ENCODE measurements at places on chromosomes 6 and 20.

GRCh38 chr6:69732045-69732444 lies 64.8 kb downstream of the LMBRD1 start:
- no peak for DNase-seq

DNA sequence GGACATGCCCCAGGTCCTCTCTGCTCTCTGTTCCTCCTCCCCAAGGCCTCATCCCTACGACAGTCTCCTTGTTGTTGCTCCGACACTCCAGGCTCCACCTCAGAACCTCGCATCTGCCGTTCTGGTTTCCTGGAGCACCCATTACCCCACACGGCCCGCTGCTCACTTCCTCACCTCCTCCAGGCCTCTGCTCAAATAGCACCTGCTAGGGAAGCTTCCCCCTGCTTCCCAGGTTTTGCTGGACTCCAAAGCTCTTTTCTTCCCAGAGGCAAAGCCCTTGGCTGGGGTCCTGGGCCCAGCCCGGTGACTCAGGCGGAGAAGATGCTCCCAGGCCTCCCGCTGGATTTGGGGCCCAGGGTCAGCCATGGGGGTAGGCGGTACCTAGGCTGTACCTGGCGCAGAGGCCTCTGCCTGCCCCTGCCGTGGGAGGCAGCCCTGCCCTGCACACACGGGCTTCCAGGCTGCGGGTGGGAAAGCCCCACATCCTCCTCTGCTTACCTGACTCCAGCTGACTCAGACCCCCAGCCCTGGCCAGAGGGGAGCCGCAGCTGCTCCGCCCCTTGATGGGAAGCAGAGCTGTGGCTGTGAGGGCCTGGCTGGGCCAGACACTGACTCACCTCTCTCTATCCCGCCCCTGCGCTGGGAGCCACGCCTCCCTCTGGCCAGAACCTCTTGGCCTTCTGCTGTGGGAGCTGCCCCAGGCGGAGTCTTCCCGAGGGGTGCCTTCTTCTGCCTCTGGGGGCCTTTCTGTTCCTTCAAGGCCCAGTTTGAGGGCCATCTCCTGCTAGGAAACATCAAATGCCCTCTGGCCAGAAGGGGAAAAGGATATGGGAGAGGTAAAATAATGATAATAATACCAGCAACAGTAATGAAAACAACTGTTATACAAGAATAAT lies 130.5 kb downstream of the CEBPB start:
- peak; percentile 94 for DNase-seq

DNA sequence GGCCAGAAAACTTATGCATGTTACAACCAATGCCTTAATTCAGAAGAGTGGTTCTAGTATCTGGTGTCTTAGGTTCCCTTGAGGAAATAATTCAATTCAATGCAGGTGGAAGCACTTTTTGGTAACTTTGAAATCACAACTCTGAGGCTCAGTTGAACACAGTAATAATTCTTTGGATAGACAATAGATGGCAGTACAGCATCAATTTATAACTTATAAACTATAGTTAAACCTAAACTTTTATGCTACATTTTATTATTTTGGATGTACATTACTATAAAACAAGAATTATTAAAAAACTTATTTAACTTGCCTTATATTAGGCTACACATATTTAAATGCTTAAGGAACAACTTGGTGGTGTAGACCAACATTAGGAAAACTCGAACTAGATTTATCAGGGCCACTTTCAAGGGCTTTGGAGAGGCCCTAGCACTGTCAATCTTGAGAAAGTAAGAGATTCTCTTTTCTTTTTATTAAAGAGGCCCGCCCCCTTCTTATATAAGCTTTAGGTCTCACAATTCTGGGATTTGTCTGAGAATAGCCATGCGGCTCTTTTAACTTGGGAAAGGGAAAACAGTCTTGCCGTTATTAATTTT lies 85.9 kb downstream of the CRYBG1 start:
- DNase-seq = no peak

DNA sequence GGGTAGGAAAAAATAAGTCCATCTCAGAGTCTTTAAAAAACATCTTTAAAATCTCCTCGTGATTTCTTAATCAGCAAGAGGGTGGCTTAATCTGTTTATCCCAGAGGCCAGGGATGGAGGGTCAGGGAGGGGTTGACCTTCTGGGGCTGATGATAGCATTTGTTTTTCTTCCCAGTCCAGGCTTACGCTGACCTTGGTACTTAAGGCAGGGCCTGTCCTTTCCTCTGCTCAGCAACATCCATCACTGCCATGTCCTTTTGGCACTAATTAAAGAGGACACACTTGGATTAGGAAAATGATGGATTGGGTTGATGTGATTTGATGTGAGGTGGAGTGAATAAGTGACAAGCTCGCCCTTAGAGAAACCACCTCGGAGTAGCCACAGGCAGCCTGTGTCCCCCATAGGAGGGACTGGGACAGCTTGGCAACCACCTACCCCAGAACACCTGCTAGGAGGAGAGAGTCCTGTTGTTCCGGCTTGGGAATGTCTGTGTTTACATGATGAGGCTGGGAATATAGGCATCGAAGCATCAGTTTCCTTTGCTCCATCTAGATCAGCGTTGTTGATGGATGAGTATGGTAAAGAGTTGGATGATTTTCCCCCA lies 44.2 kb downstream of the PHACTR3 start:
- DNase-seq = no peak

- peak; percentile 37 for DNase-seq
Measured at GRCh38 chr6:169723991-169724493, 258 bp downstream of the PHF10 start.

DNA sequence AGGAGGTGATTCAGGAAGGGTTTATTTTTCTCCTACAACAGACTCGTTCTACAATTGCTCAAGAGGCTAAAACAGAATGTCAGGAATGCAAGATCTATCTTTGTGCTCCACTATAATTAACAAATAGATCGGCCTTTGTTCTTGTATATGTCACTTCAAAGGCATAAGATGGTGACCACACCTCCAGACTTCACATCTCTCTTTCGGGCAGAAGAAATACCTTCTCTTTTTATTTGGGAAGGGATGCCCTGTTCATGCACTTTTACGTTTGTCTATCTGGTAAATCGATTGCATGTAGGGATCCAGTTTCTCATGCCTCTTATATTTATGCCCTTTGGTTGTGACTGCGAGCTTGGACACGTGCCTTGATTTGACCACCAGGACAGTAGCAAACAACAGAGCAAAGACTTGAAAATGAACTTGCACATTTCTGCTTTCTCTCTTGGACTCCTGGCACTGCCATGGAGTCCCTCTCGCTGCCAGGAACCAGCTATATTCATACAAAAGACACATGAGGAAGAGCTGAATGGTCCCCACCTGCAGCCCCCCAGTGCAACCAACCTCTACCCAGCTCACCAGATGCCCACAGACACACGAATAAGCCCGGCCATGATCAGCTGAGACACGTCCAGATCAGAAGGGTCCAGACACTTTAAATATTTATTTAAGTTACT lies 219.8 kb upstream of the STXBP5 start:
- DNase-seq = no peak

- DNase-seq = no peak
Measured at GRCh38 chr6:37943436-37944058, 124.0 kb downstream of the ZFAND3 start.

DNA sequence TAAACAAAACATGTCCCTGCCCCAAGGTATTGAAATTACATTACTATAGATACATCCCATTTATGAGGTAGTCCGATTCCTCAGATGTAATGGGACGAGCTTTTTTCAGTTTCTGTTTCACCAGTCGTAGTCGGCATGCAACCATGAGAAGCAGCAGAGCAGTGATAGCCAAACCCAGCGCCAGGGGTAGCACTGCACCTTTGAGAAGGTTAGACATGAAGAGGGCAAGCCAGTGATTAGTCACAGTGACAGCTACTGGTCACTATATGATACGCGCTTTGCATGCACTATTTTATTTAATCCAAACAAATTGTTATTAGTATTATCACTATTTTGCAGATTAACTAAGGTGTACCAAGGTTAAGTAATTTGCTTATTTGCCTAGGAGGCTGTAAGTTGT lies 43.7 kb downstream of the LRP11 start:
- DNase-seq = no peak

GRCh38 chr20:20271271-20271670 lies 96.6 kb upstream of the INSM1 start:
- no peak for DNase-seq

DNA sequence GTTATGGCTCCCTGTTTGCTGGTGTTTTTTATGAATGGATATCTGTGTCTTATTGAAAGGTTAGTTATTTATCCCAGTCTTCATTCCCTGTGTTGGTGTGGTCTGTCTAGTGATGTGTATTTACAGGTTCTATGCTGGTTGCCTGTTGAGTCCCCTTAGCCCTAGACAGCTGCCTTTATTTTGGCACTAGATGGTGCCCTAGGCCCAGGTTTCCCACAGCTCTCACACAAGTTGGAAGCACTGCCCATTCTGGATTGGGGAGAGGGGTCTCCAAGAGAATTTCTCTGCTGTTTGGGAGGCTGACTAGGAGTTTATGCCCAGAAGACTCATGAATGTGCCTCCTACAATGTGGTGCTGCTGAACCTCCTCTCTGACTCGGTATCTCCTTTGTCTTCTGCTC lies 12.4 kb downstream of the GRM1 start:
- no peak for DNase-seq

DNA sequence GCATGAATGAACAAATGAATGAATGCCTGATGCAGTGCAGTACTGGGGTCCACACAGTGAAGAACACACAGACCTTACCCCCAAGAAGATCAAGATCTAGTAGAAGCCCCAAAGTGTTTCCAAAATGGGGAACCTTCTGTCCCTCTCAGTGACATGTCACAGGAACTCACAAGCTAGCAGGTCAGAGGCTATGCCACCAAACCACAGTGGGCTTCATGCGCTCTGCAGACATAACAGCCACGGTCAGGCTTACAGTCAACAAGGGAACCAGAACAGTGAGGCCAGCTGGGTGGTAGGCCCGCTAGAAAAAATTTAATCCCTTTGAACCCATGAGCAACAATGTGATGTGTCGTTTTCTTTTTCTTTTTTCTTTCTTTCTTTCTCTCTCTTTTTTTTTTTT lies 20.2 kb upstream of the ARFGEF2 start:
- no peak for DNase-seq

GRCh38 chr6:123520217-123520616 lies 116.5 kb downstream of the TRDN start:
- no peak for DNase-seq

DNA sequence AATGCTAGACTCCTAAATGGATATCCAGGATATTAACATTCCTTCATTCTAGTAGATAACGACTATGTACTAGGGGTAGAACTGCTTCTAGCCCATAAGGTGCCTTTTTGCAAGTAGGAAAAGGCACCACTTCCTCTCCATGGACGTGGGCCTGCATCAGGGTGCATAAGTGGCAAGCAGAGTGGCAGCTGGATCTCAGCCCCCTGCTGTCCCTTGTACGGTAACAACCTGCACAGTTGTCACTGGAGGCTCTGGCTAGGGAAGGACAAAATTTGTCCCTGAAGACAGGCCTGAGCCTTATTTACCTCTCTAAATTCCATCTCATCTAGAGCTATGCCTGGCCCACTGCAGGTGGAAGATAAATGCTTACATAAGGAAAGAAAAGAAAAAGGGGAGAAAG lies 42.5 kb upstream of the SAYSD1 start:
- DNase-seq = no peak

- no peak for DNase-seq
Measured at GRCh38 chr6:143332153-143332845, 118.2 kb downstream of the ADAT2 start.

- no peak for DNase-seq
Measured at GRCh38 chr20:38412877-38413577, 22.1 kb downstream of the SNHG17 start.

GRCh38 chr20:32538526-32538939 lies 46.6 kb downstream of the NOL4L start:
- DNase-seq = no peak

DNA sequence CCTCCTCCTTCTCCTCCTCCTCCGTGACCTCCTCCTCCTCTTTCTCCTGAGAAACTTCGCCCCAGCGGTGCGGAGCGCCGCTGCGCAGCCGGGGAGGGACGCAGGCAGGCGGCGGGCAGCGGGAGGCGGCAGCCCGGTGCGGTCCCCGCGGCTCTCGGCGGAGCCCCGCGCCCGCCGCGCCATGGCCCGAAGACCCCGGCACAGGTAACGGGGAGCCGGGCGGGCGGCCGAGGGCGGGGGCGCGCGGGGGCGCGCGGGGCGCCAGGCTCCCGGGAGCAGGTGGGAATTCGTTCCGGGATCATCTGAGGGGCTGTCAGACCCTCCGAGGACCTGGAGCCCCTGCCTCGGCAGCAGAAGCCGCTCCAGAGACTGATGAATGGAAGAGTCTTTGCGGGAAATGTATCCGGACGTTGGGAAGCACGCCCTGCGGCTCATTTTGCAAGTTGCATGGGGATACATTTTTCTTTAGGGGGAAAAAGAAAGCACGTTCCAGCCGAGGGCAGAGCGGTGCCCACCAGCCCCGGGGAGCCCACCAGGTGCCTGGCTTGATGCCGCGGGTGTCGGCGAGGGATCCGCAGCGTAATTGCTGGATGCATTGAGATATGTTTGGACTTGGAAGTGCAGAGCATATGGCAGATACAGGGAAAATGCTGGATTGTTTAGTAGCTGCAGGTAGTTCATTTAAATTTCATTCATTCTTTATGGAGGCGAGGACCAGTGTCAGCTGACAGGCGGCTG lies 394 bp downstream of the MYB start:
- DNase-seq = peak; percentile 24

DNA sequence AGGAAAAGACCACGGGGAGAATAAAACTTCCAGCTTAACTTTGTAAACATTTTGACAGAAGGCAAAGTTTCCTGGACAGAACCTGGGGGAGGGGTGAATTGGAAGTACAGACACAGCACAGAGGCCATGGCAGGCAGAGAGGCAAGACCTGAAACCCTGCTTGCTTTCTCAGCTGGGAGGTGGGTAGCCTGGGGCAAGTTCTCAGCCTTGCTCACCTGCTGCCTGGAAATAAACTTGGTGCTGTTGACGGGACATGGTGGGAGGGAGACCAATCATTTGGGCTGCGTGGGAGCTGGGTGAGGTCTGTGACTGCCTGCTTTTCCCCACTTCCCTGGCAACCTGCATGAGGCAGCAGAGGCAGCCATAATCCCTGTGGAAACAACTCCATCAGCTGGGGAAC lies 221.3 kb downstream of the MOXD1 start:
- DNase-seq = no peak
